Uterus (tissue), 4 donors: ENCODE measurements at places on chromosomes 1 and 21. TPM values are rescaled to one million over a fixed set of nuclear protein-coding genes. Genes with fewer than 3 reads are reported as not detected.
A peak's percentile ranks its signal among the peaks of the same experiment; 100 is the strongest.

The SMCP gene
- not detected for total RNA-seq

DNA sequence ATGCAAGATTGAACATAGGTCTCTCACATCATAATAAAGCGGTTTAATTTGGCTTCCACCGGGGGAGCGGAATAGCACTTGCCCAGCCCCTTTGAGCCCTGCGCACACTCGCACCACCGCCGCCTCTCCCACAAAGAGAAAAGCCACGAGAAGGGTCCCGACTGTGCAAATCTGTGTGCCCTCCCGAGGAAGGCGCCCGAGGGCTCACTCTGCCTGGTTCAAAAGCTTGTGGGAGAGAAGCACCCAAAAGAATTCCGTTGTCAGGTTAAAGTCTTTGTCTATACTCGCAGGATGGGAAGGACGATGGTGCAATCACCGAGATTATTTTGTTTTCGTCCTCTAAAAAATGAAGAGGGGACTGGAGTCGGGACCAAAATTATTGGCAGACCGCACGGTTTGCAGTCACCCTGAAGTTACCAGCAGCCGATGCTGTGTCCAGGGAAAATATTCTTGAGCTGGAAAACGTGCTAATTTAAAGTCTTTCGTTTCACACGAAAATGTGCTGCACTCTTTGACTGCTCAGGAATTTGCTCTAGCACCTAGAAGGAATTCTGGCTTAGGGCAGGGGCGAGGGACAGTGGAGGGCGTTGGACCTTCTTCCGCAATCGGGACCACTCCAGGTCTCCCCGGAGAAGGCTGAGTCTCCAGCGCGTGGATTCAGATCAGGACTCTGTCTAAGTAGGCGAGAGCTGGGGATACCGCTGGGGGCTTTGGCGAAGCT, 6.6 kb upstream of the SIM2 start:
- no peak for DNase-seq

GRCh38 chr1:27525296-27526272, 35.6 kb upstream of the WASF2 start:
- DNase-seq: peak; percentile 82

The RPE65 gene
- total RNA-seq: 3.5 TPM

The CLDN14 gene
- not detected for total RNA-seq

GRCh38 chr1:208047476-208047934, 136.6 kb upstream of the CD34 start:
- DNase-seq: peak; percentile 91

DNA sequence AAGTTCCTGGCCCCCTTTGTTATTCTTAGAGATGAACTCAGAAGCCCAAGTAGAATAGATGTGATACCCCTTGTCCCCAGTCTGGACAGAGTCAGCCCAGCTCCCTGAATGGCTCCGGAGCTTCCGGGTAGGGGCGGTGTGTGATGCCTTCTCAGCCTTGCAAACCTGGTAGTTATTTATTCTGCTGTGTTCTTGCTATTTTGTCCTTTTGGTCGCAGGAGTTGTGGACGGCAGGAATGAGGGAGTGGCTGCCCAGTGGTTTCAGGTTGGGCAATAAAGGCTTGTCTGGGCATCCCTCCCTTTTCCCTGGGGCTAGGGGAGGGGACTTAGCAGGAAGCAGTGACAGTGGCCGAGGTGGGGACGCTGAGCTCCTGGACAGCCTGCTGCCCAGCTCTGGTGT, 2.8 kb downstream of the PTPRU start:
- no peak for DNase-seq

DNA sequence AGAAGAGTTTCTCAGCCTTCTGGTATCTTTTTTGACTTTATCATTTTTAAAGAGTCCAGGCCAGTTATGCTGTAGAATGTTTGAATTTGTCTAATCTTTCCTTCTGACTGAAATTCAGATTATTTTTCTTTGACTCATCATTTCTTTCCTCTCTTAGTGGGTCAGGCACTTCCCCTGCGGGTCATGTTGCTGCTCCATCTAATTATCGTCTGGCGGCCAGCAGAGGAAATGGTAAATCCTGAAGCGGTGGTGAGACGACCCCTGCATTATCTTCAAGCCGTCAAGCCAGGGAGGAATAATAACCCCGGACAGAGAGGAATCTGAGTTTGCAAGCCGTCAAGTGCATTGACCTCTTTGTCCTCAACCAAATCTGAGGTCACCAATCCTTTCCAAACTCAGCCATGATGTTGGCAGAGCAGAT, 102.1 kb downstream of the ADSS2 start:
- no peak for DNase-seq

GRCh38 chr1:20187103-20187812, 940 bp upstream of the PLA2G2C start:
- no peak for DNase-seq

DNA sequence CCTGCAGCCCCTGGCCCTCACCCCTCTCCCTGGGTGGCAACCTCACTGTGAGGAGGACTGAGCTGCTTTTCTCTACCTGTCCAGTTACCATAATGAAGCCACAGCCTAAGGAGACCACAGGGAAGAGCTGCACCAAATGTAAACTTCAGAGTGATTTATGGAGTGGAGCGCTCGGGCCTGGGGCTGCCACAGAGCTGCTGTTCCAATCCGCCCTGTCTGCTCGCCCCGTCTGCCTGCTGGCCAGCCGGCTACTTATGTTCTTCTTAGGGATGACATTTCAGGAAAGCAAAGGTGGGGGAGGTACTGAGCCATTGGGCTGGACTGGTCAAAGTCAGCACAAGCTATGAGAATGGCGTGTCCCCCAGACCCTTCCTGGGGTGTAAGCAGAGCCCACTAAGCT, 17.9 kb downstream of the SYT6 start:
- DNase-seq: no peak

DNA sequence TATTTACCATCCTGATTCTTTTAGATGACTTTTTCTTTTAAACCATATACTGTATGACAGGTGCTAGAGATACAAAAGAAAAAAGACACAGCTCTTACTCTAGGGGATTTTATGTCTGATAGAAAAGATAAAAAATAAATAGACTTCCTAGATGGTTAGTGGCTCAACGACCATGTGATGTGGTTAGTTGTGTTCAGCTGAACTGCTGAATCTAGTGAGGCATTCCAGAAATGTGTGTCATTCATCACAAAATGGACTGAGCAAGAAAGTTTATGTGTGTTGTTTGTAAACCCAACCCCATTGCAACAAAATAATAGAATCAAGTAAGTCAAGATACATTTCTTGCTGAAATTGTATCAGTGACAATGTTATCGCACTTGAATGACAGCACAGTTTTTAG, 205.8 kb upstream of the LYPLAL1 start:
- no peak for DNase-seq

GRCh38 chr1:198534548-198535418, 5.7 kb downstream of the ATP6V1G3 start:
- DNase-seq: no peak

GRCh38 chr1:103457886-103458455, 67.5 kb upstream of the RNPC3 start:
- no peak for DNase-seq

- DNase-seq: peak; percentile 46
Observed at GRCh38 chr1:150235294-150235851, 539 bp downstream of the ANP32E start.

DNA sequence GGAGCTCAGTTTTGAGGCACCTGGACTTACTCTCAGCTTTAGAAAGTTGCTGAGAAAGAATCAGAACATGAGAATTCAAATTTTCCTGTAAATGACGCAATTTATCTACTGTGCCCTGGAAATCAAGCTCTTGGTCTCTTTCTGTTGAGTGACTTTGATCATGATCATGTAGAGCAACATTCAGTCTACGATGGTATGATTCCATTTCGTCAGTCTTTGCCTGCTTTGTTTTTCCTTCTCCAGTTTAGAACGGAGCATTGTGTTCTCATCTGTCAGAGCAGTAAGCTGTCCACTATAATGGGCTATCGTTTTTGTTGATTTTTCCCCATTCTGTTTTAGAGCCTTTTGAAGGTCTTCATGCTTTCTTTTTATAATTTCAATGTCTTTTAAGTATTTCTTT, 20.7 kb downstream of the SFT2D2 start:
- no peak for DNase-seq

The CD1C gene
- not detected for total RNA-seq

DNA sequence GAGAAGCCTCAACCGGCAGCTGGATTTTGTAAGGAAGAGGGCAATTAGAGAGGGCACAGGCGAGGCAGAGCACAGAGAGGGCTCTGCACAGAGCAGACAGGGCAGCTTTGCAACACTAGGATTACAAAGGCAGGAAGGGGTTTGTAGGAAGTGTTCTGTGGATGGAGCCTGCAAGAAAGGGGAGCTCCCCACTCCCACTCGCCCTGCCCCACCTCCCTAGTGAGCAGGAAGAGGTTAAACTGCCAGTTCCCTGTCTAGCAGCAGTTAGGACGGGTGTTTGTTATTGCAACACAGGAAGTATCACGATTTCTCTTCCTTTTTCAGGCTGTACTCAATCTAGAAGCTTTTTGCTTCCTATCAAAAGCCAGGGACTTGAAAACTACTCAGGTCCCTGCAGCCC, 63.3 kb upstream of the LRRC8D start:
- DNase-seq: no peak

The VCAM1 gene
- 11.3 TPM for total RNA-seq

GRCh38 chr1:183235503-183235902, 49.4 kb downstream of the LAMC2 start:
- peak; percentile 38 for DNase-seq

- DNase-seq: no peak
Observed at GRCh38 chr1:36642802-36643201, 160.1 kb upstream of the CSF3R start.

DNA sequence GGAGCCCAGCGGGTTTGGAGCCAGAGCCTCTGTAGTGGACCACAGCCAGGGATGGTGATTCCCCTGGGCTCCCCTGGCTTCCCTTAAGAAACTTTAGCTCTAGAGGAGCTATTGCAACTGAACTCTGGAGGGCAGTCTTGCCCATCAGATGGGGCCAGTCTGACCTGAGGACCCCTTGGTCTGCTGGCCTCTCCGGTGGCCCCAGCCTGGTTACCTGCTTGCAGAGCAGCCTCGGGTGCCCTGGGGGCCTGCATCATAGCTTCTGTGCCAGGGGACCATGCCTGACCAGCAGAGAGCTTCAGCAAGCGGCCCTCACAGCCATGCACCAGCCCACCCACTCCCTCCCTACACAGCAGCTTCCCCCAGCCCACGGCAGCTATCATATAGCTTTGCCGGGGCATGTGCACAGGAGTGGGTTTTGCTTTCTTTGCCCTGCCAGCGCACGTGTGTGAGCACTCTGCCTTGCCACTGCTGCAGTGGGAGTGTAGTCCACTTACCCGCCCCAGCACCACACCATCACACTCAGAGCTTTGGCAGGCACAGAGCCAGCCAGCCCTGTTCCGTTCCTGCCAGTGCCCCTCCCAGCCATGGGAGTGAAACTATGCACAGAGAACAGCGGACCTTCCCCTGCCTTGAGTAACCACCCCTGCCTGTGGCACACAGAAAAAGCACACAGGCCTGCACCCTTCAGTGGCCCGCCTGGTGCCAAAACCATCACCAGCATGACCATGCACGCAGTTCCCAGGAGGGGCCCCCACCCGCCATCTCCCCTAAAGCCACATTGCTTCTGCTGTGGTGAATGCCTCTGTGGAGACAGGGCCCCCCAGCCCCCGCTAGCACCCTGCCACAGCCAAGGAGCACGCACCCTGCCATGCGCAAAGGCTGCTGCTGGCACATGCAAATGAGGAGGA, 442.9 kb upstream of the NEGR1 start:
- DNase-seq: no peak

- DNase-seq: no peak
Observed at GRCh38 chr1:6785318-6785727, at the start of gene CAMTA1. TSS of gene CAMTA1 (plus strand) at chr1:6785454. CDS start at chr1:6785531, 77 bp downstream.

DNA sequence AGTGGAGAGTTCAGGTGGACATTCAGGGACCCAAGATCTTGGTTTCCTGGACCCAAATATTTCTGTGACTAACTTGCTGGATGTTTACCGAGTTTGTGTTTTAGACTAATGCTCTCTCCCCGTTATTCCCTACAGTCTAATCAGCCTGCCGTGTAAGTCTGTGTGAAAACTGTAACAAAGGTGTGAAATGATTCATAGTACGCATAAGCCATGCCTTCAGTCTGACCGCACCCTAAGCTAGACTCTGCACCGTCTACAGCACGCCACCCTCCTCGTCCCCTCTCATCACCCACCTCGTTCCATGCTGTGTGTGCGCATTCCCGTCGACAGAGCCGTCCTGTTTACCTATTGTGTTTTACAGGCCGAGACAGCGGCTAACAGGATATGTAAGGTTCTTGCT, 50.5 kb downstream of the ACTN2 start:
- no peak for DNase-seq

GRCh38 chr1:166918956-166919316, 42.9 kb upstream of the TADA1 start:
- DNase-seq: no peak

DNA sequence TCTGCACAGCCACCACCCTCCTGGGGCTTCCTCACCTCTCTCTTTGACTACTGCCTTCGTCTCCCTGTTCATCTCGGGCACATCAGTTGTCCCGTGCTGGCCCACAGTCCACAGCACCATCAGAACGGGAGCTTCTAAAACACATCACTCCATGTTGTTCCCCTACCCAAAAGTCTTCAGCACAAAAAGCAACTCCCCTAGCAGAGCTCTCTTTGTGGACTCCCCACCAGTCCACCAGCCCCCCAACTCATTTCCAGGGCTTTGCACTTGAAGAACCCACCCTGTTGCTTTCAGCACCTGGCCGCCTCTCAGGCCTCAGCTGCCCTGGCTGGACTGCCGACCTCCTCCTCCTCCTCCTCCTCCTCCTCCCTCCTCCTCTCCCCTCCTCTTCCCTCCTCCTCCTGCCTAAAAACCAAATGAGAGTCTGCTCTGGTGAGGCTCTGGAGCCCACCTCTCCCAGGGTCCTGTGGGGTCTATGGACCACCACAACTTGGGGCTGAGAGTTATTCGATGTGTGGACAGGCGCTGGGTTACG, 251.2 kb upstream of the VAMP3 start:
- no peak for DNase-seq

DNA sequence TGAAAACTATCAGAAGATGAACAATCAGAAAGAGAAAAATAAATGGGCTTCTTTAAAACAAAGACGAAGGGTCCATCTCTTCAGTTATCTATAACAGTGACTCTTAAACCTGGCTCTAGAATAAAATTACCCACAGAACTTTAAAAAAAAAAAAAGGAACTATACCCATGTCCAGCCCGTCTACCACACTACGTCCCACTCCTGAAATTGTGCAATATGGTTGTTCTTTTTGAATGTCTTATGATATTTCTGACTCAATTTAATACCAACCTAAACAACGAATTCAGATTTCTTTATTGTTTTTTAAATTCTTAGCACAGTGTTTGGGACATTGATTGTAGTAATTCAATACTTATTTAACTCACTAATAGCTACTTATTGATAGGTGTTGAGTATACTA, 246.3 kb downstream of the DPYD start:
- no peak for DNase-seq

The SEC22B gene
- total RNA-seq: 45.0 TPM

- DNase-seq: peak; percentile 21
Observed at GRCh38 chr1:55428944-55429931, 214.1 kb upstream of the USP24 start.

The LCE2B gene
- not detected for total RNA-seq

DNA sequence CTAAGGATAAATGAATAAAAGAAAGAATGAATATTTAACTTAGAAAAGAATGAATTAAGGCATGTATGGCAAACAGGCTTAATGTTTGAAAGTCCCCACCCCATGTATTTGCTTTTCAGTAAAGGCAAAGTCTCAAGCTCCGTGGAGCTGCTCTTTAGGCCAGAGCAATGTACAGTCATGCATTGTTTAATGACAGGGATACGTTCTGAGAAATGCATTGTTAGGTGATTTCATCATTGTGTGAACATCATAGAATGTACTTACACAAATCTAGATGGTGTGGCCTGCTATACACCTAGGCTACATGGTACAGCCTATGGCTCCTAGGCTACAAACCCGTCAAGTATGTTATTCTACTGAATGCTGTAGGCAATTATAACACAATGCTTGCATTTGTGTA, 51.6 kb upstream of the SPATA6 start:
- no peak for DNase-seq

GRCh38 chr1:19450811-19451515, 34.4 kb downstream of the CAPZB start:
- no peak for DNase-seq
